ENCODE measurements at places on chromosomes 1 and 21.

GRCh38 chr1:114286960-114287359 is 133.3 kb upstream of the SYT6 start:
- no peak for DNase-seq

DNA sequence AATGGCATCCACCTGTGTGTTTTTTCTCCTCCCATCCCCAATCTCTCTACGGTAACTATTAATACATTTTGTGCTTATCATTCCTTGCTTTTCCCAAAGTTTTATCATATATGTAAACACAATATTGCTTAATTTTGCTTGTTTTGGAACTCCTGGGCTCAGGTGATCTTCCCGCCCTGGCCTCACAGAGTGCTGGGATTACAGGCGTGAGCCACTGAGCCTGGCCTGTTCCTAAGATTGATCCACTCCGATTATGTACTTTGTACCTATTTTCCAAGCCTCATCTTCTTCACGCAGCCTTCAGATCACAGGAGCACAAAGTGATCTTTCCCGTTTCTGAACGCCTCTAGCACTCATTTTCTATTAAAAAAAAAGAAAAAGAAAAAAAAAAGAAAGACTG is 45.2 kb downstream of the MEF2D start:
- no peak for DNase-seq

DNA sequence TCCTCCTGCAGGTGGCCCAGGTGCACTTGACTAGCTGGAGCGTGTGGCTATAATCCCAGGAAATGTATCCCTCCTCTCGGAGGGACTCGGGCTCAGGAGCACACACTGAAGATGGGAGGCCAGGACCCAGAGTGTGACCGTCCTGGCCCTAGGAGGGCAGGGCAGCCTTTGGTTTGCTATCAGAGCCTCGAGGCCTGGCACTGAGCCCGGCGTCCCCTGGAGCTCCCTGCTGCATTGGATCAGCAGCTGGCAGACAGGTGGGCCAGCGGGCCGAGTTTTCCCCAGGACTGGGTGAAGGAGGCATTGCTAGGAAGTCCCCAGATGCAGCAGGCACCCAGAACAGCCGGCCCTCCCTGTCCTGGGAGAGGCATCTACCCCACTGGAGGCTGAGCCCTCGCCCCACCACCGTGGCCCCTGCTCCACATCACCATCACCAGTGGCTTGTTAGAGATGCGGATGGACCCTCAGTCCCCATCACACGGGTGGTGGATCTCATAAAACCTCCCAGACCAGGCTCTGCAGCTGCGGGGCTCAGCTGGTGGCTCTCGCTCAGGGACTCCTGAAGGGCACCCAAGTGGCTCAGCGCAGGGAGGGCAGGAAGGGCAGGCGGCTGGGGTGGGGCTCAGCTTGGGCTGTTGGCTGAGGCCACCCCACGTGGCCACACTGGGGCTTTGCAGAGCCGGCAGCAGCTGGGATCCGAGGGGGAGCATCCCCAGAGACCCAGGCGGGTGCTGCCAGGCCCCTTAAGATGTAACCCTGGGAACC is 32.7 kb upstream of the POFUT2 start:
- no peak for DNase-seq

GRCh38 chr1:113993072-113993471 is 13.8 kb downstream of the OLFML3 start:
- no peak for DNase-seq

- DNase-seq = no peak
Observed at GRCh38 chr1:211973541-211973940, 61.8 kb downstream of the INTS7 start.

Measured in HuH-7.5 (cell line).